Activated T-helper 17 cell treated with anti-CD3 and anti-CD28 coated beads, Interleukin-2, amount 50 U/mL, for 72 hours (primary cell): ENCODE measurements at places on chromosomes 11 and 22.
A peak's percentile ranks its signal among the peaks of the same experiment; 100 is the strongest.

DNA sequence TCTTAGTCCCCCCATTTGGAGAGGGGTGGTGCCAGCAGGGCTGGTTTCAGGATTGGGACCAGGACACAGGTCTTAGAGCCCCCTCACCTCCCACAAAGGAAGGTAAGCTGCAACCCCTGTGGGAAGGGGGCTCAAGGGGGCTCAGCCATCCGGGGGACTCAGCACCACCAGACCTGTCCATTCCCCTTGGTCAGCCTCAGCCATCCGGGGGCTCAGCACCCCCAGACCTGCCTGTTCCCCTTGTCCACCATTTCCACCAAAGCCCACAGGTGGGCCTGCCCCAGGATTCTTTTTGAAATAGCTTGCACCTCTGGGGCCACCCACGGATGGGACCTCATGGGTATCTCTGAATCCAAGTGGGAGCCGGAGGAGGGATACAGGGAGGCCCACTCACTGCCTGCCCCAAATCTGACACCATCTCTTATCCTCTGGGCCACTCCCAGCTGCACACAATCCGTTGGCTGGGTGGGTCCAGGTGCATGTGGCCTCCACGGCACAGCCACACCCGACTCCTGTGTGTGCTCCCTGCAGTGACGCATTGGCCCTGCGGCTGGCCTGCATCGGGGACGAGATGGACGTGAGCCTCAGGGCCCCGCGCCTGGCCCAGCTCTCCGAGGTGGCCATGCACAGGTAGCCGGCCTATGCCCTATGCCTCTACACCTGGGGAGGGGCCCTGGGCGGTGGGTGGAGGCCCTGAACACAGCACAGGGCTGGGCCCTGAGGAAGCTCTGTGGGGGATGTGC, 15.9 kb downstream of the MCAT start:
- no peak for ATAC-seq

DNA sequence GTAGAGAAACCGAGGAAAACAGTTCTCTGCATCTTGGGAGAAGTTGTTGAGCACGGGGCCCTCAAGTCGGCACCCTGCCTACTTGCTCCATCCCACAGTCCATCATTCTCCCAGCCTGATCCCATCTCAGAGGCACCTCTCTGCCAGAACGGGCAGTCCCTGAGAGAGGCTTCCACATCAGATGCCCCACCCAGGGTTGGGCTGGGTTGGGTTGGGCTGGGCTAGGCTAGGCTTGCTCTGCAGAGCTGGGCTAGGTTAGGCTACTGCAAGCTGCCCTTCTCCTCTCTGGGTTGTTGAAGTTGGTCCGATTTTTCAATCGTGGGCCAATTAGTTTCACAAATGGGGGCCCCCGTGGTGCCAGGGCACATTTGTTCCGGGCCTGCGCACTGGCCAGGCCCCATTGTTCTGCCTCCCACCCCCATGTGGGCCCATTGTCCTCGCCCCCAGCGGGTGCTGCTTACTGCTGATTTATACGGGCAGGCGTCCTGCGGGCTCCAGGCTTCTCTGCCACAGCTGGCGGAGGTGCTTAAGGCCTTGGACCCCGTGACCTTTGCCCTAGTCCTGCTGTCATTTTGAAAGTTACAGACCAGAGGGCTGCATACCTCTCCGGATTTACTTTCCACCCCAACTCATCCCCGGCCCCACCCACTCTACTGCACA, 63.7 kb upstream of the NNMT start:
- no peak for ATAC-seq

DNA sequence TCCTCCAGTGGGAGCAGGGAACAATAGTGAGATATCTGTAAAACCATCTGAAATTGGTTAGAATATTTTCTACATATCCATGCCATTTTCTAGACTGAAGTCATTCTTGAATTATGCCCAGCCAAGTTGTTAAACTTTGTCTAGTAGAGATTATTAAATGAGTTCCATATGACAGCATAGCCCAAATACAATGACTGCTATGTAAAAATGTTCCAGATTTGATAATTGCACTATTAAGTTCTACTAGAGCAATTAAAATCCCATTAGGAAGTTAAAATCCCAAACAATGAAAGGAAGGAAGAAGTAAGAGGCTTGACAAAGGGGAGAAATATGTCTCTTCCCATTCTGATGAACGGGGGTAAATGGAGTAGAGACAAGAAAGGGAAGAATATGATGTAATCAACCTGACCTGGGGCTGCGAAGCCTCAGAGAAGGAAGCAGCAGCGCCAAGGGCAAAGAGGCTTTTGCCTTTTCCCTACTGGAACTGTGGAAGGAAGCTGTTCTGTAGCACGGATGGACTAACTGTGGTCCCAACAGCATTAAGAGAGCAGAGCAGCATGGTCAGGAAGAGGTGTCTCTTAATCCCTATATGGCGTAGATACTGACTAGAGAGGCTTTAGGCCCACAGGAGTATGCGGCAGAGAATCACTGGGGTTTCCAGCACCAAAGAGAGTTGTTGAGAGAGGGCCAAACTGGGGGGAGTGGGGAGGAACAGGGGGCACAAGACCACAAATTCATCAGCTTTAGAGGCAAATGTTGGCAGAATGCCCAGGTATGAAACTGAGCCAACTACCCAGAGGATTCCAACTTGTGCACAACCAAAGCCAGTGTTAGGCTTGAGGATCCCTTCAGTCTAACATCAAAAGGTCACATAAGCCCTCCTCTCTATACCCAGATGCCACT, 26.7 kb downstream of the RRP8 start:
- ATAC-seq: no peak

- ATAC-seq: peak; percentile 88
Measured at GRCh38 chr11:69213316-69213715, 57.6 kb downstream of the SMIM38 start.

DNA sequence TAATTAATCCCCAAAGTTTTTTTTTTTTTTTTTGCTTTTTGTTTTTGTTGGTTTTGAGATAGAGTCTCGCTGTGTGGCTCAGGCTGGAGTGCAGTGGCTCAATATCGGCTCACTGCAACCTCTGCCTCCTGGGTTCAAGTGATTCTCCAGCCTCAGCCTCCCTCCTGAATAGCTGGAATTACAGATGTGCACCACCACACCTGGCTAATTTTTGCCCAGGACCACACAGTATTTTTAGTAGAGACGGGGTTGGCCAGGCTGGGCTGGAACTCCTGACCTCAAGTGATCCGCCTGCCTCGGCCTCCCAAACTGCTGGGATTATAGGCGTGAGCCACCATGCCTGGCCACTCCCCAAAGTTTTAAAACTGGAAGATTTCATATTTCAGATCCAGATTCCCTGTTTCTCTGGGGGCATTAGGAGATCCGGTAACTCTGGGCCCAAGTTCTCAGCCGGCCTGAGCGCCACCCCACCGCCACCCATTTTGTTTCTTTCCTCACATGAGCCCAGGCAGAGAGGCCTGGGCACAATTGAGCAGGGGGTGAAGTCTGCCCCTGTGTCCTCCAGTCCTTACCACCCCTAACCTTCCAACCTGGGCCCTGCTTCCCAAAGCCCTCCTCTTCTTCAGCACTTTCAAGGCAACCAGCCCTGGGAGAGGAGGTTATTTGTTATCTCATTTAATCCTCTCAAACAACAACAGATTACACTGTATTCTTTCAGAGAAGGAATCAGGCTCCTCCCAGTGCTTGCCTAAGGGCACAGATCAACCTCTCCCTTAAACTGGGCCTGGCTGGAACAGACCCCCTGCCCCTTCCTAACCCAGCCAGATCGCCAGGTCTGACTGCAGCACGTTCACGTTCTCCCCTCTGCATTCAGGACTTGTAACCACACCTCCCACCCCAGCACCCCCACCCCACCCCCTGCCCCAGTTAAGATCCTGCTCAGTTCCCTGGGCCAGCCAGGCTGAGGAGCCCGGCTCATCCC, 1.9 kb upstream of the CSNK1E start:
- ATAC-seq: no peak

DNA sequence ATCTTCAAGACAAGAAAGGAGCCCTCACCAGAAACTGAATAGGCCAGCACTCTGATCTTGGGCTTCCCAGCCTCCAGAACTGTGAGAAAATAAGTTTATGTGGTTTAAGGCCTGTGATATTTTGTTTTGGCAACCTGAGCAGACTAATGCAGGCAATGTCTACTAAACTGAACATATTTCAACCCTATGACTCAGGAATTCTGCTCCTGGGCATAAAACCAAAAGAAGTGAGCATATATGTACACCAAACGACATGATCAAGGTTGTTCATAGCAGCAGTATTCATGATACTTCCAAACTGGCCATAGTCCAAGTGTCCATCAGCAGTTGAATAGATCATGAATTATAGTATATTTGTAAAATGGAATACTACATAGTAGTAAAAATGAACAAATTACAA, 29.0 kb downstream of the CSNK2A3 start:
- ATAC-seq: no peak

DNA sequence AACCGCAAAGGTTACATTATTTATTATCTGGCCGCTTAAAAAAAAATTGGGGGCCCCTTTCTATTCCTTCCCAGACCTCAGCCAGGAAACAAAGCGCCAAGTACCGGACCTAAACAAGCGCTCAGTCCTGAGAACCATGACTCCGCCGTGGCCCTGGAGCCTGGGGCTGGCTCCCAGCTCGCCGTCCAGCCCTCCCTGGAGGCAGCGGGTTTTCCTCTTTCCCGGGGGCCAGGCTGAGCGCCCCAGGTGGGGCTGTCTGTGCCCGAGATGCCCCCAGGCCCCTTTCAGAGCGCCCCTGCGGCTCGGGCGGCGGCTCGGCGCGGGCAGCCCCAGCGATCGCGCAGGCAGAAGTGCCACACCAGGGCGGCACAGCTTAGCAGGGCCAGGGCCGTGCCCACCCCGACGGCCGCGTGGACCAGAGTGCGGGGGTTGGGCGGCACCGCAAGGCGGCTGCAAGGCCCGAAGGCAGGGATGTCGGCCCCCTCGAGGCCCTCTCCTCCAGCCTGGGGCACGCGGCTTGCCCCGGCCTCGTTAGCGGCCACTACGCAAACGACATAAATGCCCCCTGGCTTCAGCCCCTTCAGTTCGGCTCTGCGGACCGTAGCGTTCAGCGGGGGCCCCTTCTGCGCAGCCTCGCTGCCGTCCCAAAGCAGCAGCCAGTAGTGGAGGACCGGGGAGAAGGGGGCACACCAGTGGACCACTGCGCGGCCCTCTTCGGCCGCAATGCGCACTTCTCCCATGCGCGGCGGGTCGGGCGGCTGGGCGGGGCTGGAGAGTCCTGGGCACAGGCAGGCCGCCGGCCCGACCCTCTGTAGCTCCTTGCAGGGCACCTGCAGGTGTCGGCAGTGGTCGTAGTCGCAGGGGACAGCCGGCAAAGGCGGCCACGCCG, 1.6 kb downstream of the LRRN4CL start:
- ATAC-seq: no peak

GRCh38 chr22:47419239-47419638, 656.8 kb downstream of the TBC1D22A start:
- no peak for ATAC-seq

DNA sequence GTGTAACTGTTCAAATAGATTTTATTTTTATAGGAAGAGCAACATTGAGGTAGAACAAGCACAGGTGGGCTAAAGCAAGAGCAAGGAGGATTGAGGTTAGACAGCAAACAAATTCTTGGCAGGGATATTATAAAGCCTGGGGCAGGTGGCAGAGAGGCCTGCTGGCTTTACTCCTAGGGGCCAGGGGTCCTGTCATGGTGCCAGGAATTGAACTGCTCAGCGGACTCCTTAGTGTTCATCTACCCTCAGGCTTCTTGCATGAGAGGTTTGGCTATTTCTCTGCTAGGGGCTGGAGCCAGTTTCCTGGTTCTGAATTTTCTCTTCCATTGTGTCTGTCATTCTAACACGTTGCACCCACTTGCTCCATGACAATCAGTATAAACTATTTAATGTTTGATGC, 217.2 kb upstream of the NCAM1 start:
- no peak for ATAC-seq

- ATAC-seq: no peak
Measured at GRCh38 chr11:94201004-94201465, 72.4 kb downstream of the PANX1 start.

- no peak for ATAC-seq
Measured at GRCh38 chr11:65288706-65289536, 25.7 kb upstream of the CDC42EP2 start.

DNA sequence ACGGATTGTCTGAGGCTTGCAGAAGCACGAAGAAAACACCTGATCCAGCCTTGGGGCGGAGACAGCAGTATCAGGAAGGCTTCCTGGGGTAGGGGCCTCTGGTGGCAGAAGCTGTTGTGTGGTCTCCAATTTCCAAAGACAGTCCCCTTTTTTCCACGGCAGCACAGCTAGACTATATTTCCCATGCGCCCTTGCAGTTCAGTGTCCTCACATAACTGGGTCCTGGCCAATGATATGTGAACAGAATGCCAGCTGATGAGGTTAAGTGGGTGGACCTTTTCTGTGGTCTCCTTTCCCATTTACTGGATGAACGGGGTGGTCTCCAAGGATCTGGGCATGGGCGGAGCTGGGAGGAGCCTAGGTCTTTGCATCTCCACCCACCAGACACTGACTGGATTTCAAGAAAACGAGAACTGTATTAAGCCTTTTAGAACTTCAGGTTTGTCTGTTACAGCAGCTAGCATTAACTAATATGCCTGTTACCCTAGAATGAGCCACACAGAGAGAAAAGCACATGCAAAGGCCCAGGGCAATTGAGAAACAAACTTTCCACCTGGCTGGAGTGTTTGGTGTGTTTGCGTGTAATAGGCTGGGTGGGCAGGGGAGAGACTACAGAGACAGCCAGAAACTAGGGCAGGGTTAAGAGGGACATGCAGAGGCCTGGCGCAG, 6.2 kb downstream of the GAL3ST1 start:
- no peak for ATAC-seq

DNA sequence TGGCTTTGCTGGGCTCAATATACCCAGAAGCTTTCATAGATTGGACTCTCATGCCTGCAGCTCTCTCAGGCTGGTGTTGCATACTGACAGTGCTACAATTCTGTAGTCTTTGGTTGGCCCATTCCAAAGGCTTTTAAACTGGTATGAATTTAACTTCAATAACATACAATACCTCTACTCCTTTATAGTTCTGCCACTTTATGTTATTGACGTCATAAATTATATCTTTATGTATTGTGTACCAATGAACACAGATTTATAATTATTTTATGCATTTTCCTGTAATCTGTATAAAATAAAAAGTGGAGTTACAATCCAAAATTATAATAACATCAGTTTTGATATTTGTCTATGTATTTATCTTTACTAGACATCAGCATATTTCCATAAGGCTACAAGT, 16.2 kb downstream of the PATE2 start:
- ATAC-seq: no peak

DNA sequence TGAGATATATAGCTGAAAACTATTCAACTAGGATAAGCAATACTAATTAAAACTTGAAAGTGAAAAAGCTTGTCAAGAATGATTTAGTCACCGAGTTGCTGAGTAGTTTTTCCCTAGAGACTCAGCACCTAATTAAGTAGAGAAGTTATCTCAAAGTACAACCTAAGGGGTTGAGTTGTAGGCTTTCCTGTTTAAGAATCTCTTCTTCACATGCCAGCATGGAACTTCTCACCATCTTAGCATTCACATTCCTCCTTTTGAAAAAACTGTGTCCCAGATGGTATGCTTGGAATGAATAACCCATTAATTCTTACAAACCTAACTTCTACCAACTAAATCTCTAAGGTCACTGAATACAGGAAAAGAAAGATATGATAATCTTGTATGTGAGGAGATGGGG, 303.3 kb upstream of the ZC3H12C start:
- ATAC-seq: no peak
